Stimulated activated CD8-positive, alpha-beta memory T cell treated with anti-CD3 and anti-CD28 coated beads, Interleukin-15, amount 100 ng/mL, for 1 hour (primary cell): ENCODE measurements at places on chromosomes 12 and 14.
A peak's percentile ranks its signal among the peaks of the same experiment; 100 is the strongest.

DNA sequence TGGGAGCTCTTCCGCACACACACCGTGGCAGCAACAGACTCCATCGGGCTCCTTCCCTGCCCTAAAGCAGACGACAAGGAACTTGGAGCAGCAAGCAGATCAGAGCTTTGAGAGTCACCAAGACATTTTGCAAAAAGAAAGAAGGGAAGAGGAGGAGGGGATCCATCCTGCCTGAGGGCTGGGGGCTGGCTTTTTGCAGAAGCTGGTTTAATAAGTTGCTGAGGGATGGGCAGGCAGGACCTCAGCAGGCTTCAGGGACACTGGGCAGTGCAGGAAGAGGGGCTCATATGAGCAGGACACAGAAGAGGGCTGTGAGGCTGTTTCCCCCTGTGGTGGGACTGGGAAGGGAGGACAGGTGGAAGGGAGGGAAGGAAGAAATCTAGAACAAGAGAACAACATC, 133.4 kb upstream of the GSC start:
- no peak for DNase-seq

DNA sequence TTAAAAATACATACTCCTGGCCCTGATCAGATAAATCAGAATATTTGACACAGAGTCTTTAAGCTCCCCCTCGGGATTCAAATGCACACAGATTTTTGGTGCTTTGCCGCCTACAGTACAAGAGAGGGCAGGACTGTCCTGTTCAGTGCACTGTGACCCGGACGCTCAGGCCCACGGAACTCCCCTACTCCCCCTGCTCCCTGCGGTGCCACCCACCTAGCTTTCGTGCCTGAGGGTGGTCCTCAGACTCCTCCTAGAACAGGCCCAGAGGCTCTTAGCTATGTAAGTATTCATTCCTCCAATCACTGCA, 13.7 kb upstream of the SERPINA3 start:
- no peak for DNase-seq

DNA sequence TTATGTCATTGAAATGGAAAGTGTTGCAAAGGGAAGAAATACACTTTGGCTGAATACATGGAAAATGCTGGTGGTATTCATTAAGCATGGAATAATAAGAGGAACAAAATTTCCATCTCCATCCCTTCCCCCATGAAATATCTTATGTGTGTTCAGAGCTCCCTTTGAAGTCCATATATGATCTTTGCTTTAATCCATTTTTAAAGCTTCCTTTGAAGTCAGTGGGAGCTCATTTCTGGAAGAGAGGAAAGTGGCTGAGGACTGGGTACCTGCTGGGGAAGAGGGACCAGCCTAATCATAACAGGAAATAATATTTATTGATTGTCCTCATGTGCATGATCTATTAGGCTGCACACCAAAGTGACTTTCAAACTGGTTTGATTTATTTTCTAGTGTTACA, 49.2 kb downstream of the AKAP6 start:
- no peak for DNase-seq

DNA sequence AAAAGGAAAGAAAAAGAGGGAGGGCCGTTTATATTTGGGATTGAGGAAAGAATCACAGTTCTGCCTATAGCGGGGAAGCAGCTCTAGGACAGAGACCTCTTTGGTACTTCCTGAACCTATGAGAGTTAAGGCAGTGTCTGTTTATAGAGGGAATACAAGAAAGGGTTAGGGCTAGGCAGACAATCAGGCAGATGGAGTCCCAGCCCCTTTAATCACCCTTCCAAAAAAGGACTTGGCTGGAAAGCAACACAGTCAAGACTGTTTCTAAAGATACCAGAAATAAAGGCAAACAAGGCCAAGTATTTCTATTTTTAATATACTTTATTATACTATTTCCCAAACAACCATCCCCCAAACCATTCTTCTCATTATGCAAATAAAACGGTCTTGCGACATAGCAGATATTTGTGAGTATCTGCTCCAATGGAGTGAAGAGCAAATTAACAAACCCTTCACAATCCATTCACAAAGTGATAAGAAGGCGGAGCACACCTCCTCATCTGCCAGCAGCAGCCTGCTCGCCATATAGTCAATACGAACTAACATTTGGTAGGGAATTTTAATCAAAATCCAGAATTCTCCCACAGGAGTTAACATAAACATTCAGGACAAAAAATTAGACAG, 697 bp upstream of the GRIP1 start:
- DNase-seq: no peak

DNA sequence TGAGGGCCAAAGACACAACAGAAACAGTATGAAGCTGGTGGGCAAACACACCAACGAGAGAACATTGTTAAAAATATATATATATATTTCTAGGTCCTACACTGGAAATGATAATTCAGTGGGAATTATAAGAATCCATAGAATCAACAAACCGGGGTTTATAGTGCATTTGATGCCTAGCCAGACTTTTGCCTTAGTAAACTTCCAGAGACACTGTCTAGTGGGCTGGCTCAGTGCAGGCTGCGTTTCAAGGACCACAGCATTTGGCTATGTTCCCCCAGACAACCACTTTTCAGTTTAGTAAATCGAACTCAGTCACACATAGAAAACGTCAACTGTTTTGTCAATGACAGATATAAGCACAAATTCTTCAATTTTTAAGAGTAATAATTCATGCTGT, 41.9 kb downstream of the SLC38A4 start:
- DNase-seq: no peak

DNA sequence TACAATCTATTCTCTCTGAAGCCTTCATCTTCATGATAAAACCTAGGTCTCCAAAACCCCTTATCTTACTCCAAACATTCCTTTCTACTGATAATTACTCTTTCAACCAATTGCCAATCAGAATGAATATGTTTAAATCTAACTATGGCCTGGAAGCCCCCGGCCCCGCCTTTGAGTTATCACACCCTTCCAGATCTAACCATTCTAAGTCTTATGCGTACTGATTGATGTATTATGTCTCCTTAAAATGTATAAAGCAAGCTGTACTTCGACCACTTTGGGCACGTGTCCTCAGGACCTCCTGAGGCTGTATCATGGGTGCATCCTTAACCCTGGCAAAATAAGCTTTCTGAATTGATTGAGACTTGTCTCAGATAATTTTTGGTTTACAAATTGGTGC, 14.4 kb downstream of the PABPN1 start:
- DNase-seq: no peak

- DNase-seq: no peak
These were observed at the start of gene HOXC13 for GRCh38 chr12:53938326-53939140. HOXC13 (plus strand) TSS chr12:53938831; CDS start chr12:53938907, 76 bp downstream.

DNA sequence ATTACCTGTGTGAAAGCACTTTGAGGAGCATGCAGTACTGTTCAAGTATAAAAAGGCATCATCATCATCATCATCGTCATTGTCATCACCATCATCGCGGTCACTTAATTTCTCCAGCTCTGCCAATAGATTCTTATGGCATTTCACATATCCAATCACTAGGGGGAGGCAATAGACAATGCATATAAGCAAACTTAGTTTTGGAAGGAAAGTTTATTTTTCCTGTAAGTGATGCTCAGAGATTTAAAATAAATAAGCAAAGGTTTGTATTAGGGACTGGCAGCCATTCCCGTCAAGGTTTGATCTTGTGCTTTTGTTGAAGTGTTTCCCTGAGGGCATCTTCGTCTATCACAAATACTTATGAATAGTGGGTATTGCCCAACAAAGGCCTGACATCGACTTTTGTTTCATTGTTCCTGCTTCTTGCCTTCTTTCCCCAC, 127.4 kb downstream of the KTN1 start:
- DNase-seq: no peak

- no peak for DNase-seq
These were observed 170.9 kb upstream of the PPFIA2 start for GRCh38 chr12:81930037-81930436.

GRCh38 chr12:57899010-57899662, 42.2 kb upstream of the ATP23 start:
- peak; percentile 48 for DNase-seq

DNA sequence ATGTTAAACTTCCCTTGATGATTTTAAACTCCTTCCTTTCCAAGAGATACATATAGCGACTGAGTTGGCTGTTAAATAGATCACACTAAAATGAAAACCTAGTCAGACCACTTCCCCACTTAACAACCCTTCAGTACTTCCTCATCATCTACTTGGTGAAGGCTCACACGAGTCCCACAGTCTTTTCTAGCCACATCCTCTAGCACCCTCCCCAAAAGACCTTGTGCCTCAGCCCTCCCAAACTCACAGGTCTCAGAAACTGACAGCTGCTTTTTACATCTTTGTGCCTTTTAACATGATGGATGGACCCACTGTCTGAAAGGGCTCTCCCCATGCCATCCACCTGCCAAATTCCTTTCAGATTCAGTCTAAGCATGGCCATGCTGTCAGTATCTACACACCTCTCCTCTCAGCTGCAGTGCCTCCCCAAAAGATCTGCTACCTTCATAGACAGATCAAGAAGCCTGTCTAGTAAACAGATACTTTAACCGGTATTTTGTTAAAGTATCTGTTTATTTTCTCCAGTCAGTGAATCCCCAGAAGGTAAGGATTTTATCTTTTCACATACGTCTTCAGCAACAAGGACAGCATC, 65.1 kb upstream of the GPHB5 start:
- no peak for DNase-seq

DNA sequence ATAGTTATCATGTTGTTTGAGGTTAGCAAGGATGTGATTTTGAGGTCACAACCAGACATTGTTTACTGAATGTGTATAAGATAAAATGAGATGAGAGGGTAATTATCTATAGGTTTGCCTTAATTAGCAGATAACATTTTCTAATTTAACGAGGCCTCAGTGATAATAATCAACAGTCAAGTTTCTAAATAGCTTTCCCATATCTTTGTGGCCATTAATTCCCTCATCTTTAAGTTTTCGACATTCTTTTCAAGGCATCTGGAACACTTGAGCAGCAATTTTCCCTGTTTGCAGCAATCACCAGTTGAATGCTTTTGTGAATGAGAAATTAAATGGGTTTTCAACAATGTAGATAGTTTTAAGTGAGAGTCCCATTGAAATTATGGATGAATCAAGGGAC, 304.1 kb downstream of the SYT1 start:
- no peak for DNase-seq

DNA sequence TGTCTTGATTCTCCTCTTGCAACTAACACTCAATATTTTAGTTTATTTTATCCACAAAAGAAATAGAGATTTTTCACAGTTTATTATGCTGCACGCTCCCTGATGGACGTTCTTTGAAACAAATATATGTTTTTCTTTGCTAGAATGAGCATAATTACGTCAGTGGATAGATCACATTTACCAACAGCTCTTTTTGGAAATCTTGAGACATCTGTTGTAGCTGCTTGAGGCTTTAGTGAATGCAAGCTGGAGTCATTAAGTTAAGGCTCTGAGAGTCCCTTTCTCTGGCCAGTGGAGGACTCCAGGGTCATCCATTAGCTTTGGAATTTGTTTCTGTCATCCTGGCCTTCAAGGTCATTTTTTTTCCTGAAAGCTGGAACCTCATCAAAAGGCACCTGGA, 405.6 kb upstream of the TMEM132C start:
- DNase-seq: no peak

DNA sequence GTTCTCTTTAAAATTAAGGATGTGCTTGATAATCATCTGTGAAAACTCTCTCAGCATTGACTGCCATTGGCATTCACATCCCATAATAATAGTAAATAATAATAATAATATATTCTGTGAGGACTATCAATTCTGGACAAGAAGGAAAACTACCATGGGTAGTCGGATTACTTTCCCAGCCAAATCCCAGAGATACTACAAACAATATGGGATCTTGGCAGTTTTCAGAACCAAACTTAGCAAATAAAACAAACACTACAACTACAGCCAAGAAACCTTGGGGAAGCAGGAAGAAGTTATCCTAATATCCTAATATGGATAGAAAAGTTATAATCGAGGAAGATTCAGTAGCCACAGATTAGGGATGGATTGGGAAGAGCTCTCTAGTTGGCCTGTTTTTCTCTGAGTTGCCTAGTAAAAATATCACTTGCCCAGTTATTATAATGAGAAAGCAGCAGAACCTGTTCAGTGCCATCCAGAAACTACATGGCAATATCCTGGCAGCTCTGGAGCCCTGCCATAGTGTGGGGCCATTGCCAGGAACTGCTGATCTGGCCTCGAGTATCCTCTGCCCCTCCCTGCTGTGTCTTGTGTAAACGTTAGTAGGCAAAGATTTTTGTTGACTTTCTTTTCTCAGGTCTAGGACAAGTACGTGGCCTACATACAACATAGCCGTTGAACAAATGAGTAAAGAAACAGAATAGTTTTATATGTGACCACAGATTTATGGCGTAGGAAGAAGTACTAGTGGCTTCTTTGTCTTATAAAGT, 193.5 kb downstream of the SLC2A13 start:
- no peak for DNase-seq

DNA sequence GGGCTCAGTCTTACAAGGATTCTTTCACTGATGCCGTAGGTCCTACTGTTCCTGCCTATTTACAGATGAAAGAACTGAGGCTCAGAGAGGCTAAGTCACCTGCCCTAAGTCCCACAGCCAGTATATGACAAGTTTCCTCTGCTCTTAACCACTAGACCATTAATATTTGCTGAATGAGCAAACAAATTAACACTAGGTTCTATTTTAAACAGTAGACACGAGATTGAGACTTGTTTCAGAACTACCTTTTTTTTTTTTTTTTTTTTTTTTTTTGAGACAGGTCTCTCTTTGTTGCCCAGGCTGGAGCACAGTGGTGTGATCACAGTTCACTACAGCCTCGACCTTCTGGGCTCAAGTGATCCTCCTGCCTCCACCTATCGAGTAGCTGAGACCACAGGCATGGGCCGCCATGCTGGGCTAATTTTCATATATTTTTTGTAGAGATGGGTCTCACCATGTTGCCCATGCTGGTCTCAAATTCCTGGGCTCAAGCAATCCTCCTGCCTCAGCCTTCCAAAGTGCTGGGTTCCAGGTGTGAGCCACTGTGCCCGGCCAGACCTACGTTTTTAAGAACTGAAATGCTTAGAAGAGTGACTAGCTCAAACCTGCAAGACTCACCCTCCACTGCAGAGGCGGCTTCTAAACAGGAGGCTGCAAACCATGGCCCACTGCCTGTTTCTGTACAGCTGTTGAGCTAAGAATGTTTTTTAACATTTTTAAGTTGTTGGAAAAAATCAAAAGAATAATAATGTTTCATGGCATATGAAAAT, 12.9 kb downstream of the SYNE3 start:
- no peak for DNase-seq

GRCh38 chr12:27970401-27971120, 2.0 kb downstream of the PTHLH start:
- DNase-seq: no peak
